ENCODE measurements at places on chromosomes 13 and 19. TPM values are rescaled to one million over a fixed set of nuclear protein-coding genes. Genes with fewer than 3 reads are reported as not detected.

Gene ZNF17
- total RNA-seq, result 9.9 TPM

Gene SIGLEC12
- total RNA-seq, result 1.5 TPM

Gene PEX11G
- 1.3 TPM for total RNA-seq

Gene OLFM4
- not detected for total RNA-seq

Gene FAM216B
- not detected for total RNA-seq

Gene DAND5
- not detected for total RNA-seq

Gene EDDM13
- 0.42 TPM for total RNA-seq
